ENCODE measurements at places on chromosomes 1 and 21. TPM values are rescaled to one million over a fixed set of nuclear protein-coding genes. Genes with fewer than 3 reads are reported as not detected.
A peak's percentile ranks its signal among the peaks of the same experiment; 100 is the strongest.

The ADGRL2 gene
- 110 TPM for total RNA-seq

DNA sequence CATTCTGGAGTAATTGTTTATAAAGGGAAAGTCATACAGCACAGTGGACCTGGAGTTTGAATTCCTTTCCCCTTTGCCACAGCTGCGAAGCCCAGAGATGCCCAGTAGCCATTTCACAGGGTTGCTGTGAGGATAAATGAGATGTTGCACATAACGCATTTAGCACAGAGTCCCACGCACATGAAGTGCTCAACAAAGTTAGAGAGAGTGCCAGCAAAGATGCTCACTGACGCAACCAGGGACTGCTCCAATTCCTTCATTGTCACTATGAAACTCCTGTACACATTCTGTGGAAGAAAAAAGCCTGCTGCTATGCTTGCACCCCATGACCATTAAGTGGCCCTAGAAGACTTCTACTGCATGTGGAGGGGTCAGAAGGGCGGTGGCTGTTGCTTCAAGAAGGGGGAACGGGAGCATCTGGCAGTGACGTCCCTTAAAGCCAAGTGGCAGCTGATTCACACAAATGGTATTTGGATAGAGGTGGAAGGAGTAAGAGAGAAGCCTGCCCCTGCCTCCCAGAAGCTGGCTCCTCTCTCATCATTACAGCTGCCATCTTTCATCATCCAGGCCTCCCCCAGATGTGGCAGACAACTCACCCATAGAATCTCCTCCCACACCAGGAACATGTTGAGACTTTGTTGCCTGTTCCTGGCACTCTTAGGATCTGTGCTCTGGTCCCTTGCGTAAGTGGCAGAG lies 26.5 kb upstream of the VAV3 start:
- H3K27ac ChIP-seq = no peak overlapping the region
- no peaks in the 10 kb centered on the region for H3K27me3 ChIP-seq
- H3K4me3 ChIP-seq = no peak overlapping the region
- DNase-seq = no peak

DNA sequence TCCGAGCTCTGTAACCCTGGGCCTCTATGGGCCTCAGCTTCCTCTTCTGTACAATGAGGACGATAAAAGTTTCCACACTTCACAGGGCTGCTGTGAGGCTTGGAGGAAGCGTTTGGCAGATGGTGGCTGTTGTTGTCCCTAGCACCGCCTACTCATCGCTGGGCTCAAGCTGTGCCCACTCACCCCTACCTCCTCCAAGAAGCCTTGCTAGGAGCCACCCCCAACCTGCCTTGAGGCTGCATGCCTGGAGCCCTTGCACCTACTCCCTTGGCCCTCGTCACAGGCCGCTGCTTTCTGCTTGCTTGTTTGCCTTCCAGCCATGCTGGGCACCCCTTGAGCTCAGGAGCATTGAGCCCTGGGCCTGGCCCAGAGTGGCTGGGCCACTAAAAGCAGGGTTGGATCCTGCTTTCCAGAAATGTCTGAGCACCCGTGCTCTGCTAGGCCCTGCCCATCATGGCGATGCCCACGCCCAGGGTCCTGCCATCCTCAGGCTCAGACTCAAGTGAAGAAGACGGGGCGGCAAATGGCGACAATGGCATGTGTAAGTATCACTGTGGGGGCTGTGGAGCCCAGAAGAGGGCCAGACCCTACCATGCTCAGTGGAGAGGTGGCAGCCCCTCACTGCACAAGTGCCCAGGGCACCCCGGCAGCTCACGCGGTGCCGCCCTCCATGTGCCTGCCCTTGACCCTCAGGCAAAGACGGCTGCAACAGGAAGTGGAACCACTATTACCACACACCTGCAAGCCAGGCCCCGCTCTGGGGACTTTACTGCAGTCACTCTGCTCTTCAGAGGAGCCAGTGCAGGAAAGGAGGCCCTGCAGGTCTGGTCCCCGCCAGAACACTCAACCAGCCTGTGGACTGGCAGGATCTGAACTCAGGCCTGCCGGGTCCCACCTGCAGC lies 9.5 kb downstream of the SH3BGRL3 start:
- H3K4me1 ChIP-seq = peaks cover 3% of the 10 kb centered on the region
- H3K27me3 ChIP-seq = no peaks in the 10 kb centered on the region
- no peaks in the 10 kb centered on the region for H3K36me3 ChIP-seq
- no peak overlapping the region for H3K4me3 ChIP-seq
- peak overlapping the region; percentile 43 for H3K27ac ChIP-seq
- peak; percentile 80 for DNase-seq

- H3K4me1 ChIP-seq = no peaks in the 10 kb centered on the region
- H3K36me3 ChIP-seq = no peaks in the 10 kb centered on the region
- H3K4me3 ChIP-seq = no peak overlapping the region
- H3K27ac ChIP-seq = no peak overlapping the region
Measured at GRCh38 chr1:205494115-205494514, 10.4 kb upstream of the CDK18 start.

The TNFSF18 gene
- not detected for total RNA-seq

The NBPF4 gene
- not detected for total RNA-seq

The OR10J1 gene
- total RNA-seq = not detected

DNA sequence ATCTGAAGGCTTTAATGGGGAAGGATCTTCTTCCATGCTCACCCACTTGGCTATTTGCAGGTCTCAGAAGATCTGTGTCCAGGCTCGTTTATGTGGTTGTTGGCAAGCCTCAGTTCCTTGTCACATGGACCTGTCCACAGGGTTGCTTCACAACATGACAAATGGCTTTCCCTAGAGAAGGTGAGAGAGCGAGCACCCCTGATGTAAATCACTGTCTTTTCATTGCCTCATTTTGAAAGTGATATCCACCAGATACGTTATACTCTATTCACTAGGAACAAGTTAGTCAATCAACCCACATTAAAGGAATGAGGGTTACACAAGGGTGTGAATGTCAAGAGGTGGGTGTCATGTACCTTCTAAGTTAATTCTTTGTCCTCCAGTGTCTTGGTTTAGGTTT lies 433.3 kb downstream of the RPS6KC1 start:
- no peaks in the 10 kb centered on the region for H3K27me3 ChIP-seq
- H3K36me3 ChIP-seq = no peaks in the 10 kb centered on the region
- no peak for DNase-seq
- no peak overlapping the region for H3K4me3 ChIP-seq
- no peak overlapping the region for H3K27ac ChIP-seq

The CLCA1 gene
- not detected for total RNA-seq

GRCh38 chr1:245829826-245830225 lies 675.0 kb downstream of the KIF26B start:
- H3K36me3 ChIP-seq = no peaks in the 10 kb centered on the region
- DNase-seq = no peak
- H3K4me1 ChIP-seq = no peaks in the 10 kb centered on the region
- H3K27me3 ChIP-seq = no peaks in the 10 kb centered on the region
- H3K27ac ChIP-seq = no peak overlapping the region

The CD84 gene
- total RNA-seq = 2.5 TPM

- H3K4me1 ChIP-seq = no peaks in the 10 kb centered on the region
- H3K27me3 ChIP-seq = no peaks in the 10 kb centered on the region
- no peak overlapping the region for H3K4me3 ChIP-seq
- no peaks in the 10 kb centered on the region for H3K36me3 ChIP-seq
Measured at GRCh38 chr1:54070171-54070837, 16.9 kb downstream of the TCEANC2 start.

- peaks cover 7% of the 10 kb centered on the region for H3K4me1 ChIP-seq
- peak overlapping the region; percentile 55 for H3K27ac ChIP-seq
- no peaks in the 10 kb centered on the region for H3K27me3 ChIP-seq
- DNase-seq = peak; percentile 49
- peak overlapping the region; percentile 76 for H3K4me3 ChIP-seq
- no peaks in the 10 kb centered on the region for H3K36me3 ChIP-seq
Measured at GRCh38 chr1:185045814-185046492, 595 bp downstream of the RNF2 start.

The HEYL gene
- 9.3 TPM for total RNA-seq

GRCh38 chr1:41711581-41711980 lies 207.1 kb downstream of the HIVEP3 start:
- H3K27me3 ChIP-seq = no peaks in the 10 kb centered on the region
- H3K36me3 ChIP-seq = no peaks in the 10 kb centered on the region
- no peaks in the 10 kb centered on the region for H3K4me1 ChIP-seq
- H3K4me3 ChIP-seq = no peak overlapping the region
- no peak for DNase-seq

DNA sequence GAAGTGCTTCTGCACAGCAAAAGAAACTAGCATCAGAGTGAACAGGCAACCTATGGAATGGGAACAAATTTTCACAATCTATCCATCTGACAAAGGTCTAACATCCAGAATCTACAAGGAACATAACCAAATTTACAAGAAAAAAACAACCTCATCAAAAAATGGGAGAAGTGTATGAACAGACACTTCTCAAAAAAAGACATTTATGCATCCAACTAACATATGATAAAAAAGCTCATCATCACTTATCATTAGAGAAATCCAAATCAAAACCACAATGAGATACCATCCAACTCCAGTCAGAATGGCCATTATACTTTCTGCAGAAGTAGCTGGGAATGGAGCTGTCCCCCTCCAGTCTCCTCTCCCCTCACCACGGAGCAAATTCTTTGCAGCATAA lies 2.9 kb upstream of the OR2M3 start:
- no peaks in the 10 kb centered on the region for H3K27me3 ChIP-seq
- DNase-seq = no peak
- no peak overlapping the region for H3K27ac ChIP-seq
- no peaks in the 10 kb centered on the region for H3K36me3 ChIP-seq
- no peaks in the 10 kb centered on the region for H3K4me1 ChIP-seq

The NTMT2 gene
- not detected for total RNA-seq

All from thyroid gland (tissue), 4 donors.